ENCODE measurements at places on chromosomes 2 and 18. TPM values are rescaled to one million over a fixed set of nuclear protein-coding genes. Genes with fewer than 3 reads are reported as not detected.

GRCh38 chr2:74291886-74292621 lies 51.2 kb downstream of the SLC4A5 start:
- no peak for DNase-seq
- no peak overlapping the region for H3K27ac ChIP-seq
- H3K4me1 ChIP-seq = peaks cover 16% of the 10 kb centered on the region
- no peaks in the 10 kb centered on the region for H3K27me3 ChIP-seq
- no peaks in the 10 kb centered on the region for H3K36me3 ChIP-seq

DNA sequence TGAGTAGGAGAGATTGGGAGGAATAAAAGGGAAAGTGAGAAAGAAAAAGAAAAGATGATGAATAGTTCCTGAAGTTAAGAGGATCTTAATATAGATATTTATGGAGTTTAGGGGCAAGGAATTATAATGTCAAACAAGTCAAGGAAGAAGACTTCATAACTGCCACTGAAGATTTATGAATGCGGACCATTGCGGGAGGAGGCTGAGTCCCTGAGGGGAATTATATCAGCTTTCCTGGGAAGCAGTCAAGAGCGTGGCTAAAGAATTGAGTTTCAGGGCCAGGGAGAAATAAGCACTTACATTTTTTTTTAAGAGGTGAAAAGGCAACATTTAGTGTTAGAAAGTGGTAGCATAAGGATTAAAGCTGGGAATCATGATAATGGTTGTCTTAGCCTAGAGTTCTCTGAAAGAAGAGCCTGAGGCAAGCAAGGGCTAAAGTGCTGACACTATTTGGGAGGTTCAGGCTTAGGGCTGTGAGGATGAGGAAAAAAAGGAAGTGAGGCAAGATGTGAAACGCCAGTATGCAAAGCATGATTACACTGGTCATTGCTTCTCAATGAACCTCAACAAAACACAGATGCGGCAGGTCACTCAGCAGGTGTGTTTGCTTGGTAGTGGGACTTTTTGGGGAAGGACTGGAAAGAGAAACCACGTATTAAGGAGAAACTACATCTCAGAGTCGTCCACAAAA lies 217.1 kb downstream of the SLC4A3 start:
- H3K4me3 ChIP-seq = no peak overlapping the region
- no peaks in the 10 kb centered on the region for H3K27me3 ChIP-seq
- H3K36me3 ChIP-seq = no peaks in the 10 kb centered on the region
- H3K4me1 ChIP-seq = no peaks in the 10 kb centered on the region

DNA sequence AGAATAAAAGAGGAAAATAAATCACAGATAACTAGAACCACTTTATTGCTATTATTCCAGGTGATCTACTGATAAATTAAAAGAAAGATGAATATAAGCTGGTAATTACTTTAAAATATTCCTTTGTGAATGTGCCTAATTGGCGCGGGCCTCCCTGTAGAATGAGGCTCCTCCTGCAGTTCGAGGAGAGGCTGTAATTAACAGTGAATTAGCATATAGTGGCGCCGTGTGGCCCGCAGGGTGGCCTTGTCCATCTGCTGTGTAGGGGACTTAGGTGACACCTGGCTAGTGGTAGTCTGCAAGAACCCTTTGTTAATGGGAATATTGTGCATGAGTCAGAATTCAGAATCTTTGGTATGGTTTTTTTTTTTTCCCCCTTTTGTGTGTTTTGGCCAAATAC lies 119.8 kb downstream of the AGAP1 start:
- H3K4me1 ChIP-seq = peaks cover 3% of the 10 kb centered on the region
- DNase-seq = no peak
- no peaks in the 10 kb centered on the region for H3K36me3 ChIP-seq
- H3K27me3 ChIP-seq = peaks cover 2% of the 10 kb centered on the region

GRCh38 chr2:165594935-165595255 lies 125.4 kb downstream of the CSRNP3 start:
- H3K4me1 ChIP-seq = no peaks in the 10 kb centered on the region
- H3K4me3 ChIP-seq = no peak overlapping the region
- no peaks in the 10 kb centered on the region for H3K27me3 ChIP-seq
- H3K36me3 ChIP-seq = no peaks in the 10 kb centered on the region

DNA sequence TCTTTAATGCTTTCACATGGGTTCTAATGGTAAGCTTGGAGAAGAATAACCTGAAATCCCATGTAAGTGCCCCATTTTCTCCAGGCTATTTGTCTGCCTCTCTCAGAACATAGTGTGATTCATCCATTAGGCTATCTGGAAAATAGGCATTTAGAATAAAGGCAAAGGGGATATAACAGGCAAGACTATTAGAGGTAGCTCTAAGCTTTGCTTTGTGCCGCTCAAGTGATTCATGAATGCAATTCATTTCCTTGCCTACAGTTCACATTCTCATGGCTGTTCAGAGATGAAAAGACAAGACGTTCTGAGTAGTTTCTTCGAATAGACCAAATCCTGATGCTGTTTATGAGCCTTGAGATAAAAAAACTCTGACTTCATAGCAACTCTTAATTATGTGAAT lies 101.7 kb downstream of the ANKRD44 start:
- H3K36me3 ChIP-seq = peaks cover 23% of the 10 kb centered on the region
- peak overlapping the region; percentile 90 for H3K27ac ChIP-seq
- peaks cover 93% of the 10 kb centered on the region for H3K4me1 ChIP-seq
- no peak for DNase-seq
- no peaks in the 10 kb centered on the region for H3K27me3 ChIP-seq
- peak overlapping the region; percentile 42 for H3K4me3 ChIP-seq

The TRPM8 gene
- total RNA-seq = not detected

DNA sequence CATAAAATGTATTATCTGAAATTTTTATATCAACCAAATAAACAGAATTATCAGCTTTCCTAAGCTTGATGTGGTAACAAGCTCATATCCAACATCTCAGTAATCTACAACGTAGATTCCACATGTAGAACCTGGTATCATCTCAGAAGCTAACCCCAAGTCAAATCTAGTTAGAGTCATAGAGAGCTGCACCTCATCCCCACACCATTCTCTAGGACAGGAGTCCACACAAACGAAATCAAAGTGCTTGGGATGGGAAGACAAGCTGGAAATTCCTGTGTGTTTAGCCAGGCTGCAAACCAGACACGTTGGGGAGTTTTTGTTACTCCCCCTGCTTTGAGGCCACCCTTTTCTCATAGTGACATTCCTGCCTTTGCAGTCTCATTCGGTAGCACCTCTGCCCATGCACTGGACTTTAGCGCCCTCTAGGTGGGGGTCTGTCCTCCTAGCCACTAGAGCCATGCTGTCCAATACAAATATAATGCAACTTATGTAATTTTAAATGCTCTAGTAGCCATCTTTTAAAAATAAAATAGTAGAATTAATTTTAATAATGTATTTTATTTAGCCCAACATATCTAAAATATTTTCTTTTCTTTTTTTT lies 28.1 kb upstream of the SATB2 start:
- no peaks in the 10 kb centered on the region for H3K36me3 ChIP-seq
- no peaks in the 10 kb centered on the region for H3K4me1 ChIP-seq
- peaks cover 4% of the 10 kb centered on the region for H3K27me3 ChIP-seq
- peak; percentile 53 for DNase-seq
- H3K4me3 ChIP-seq = no peak overlapping the region
- H3K27ac ChIP-seq = no peak overlapping the region

GRCh38 chr2:158894078-158894477 lies 74.4 kb upstream of the TANC1 start:
- peaks cover 7% of the 10 kb centered on the region for H3K27me3 ChIP-seq
- H3K27ac ChIP-seq = no peak overlapping the region

The CD28 gene
- total RNA-seq = 35.7 TPM

DNA sequence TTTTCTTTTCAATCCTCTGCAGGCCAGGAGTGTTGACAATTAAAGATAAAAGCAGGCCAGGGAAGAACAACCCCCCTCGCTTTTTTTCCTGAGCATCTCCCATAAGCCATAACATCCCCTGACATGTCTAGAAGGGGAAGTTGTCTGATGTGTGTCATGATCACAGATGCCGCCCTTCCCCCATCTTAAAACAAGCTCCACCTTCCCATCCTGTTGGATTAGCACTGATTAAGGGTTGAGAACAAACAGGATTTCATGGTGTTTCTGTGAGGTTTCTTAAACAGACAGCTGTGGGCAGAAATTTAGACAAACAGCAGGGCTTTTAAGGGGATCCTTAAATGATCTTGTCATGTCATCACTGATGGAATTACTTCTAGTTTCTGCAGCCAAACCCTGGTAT lies 59.4 kb upstream of the UPP2 start:
- H3K27me3 ChIP-seq = peaks cover 20% of the 10 kb centered on the region
- no peak for DNase-seq
- H3K27ac ChIP-seq = no peak overlapping the region
- no peak overlapping the region for H3K4me3 ChIP-seq

GRCh38 chr2:240585101-240585500 lies 1.4 kb upstream of the CAPN10 start:
- no peak for DNase-seq
- peaks cover 53% of the 10 kb centered on the region for H3K4me1 ChIP-seq
- H3K27ac ChIP-seq = peak overlapping the region; percentile 41
- peak overlapping the region; percentile 61 for H3K4me3 ChIP-seq
- H3K36me3 ChIP-seq = peaks cover 13% of the 10 kb centered on the region

Data from activated CD8-positive, alpha-beta memory T cell treated with anti-CD3 and anti-CD28 coated beads, Interleukin-2, amount 10 ng/mL, durations not matched to agents 7 days and 5 days (primary cell).